ENCODE measurements at places on chromosomes 4 and X.
A peak's percentile ranks its signal among the peaks of the same experiment; 100 is the strongest.

DNA sequence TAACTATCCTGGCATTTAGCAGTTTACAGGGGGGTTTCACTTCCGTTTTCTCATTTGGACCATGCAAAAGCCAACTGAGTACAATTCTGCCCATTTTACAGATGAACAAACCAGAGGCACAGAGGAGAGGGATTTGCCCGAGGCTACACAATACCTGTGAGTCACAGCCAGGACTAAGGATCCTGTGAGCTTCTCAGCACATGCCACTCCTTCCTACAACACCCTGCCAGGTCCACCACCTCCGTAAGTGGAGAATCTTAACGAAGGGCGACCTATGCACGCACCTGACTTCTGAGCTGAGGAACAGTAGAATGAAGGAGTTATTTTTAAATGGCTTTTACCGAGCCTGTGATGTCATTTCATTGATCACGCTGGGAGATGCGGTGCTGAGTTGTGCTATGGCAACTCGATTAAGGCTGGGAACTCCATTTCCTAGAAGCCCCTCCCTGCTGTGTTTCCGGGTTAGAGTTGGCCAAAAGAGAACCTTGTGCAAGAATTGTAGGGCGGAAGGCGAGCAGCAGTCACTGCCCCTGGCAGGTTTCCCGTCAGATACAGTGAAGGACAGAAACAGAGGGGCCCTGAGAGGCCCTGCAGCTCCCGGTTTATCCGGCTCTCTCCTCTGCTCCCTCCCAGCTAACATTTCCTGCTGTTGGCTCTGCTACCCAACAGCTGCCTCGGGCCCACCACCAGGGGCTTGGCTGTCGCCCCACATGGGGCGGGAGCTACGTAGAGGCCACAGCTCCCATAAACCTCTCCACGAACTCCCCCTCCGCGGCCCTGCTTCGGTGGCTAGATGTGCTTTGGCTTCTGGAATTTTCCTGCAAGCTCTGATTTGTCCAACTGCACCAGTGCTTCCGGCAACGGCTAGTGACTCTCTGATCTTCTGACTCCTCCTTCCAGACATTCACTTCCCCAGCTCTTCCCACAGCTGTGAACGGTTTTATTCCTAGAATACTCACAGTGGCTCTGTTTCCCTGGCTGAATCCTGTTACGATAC lies 75.1 kb upstream of the USP9X start:
- DNase-seq, result peak; percentile 78

GRCh38 chrX:69029771-69030170 lies 135.5 kb downstream of the PJA1 start:
- DNase-seq, result no peak

- no peak for DNase-seq
Observed at GRCh38 chrX:150058728-150059127, 120.4 kb upstream of the EOLA2 start.

DNA sequence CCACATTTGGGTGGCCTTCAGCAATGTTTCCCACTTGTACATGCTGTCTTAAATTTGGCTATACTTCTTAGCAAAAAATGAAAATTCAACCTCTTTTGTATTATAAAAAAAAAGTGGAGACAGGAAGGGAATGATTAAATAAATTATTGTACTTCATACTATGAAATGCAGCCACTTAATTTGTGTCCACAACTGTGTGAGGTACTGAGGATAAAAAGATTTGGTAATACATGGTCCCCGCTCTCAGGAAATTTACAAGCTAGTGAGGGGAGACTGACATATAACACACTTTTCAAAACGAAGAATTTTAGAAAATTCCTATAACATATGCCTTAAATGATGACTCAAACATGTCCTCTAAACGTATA lies 105.0 kb downstream of the HNRNPD start:
- DNase-seq, result no peak

- DNase-seq, result peak; percentile 81
Observed at GRCh38 chr4:7295911-7296660, 103.7 kb downstream of the SORCS2 start.

DNA sequence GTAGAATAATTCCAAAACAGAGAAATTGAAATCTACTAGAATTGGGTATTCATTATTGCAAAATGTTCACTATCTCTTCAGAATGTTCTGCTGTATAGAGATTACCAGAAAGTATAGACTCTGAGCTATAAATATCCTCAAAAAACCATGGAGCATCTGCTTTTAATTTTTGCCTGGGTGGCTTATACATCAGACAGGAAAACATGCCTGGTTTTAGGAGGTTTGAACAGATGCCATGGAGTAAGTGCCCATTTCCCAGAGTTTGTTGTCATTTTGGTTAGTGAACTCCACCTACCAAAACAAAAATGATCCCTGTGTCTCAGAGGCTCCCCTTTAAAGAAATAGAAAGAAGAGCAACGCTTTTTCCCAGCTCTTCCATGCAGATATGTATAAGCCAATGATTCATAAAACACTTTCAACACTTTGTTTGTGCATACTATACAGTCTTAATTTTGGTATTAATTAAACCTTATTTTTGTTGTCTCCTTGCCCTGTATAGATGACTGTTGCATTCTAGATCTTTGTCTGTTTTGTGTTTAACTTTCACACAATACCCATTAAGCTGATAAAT lies 68.7 kb downstream of the MEPE start:
- DNase-seq, result no peak

DNA sequence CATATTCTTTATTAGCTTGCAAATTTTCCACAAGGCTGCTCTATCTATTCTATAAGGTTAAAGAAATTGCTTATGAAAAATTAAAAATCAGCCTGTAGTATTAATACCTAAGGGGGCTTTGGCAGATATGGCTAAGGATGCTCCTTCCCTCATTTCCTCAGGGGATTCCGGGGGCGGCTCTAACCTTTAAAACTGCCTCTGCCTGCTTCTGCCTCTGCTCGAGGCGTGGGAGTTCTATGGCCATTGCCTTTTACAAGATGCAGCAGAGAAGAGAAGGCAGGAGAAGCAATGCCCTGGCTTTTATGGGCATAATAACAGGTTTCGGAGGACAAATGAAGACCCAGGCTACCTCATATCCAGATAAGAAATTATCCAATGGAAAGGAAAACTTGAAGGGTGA lies 8.6 kb upstream of the CDKN2AIP start:
- no peak for DNase-seq

DNA sequence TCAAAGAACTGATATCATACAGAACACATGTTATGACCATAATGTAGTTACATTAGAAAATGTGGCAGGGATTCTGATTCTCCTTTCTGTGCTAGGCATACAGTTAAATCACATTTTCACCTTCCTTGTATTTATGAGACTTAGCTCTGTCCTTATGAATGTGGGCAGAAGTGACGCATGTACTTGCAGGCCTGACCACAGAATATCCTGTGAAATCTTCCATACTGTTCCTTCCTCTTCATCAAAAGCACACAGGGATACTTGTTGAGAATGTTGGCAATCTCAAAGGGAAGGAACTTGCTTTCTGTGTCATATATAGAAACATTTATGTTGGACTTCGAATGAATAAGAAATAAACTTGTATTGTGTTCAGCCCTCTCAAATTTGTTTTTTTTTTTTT lies 17.2 kb upstream of the MYOZ2 start:
- DNase-seq, result no peak

GRCh38 chr4:152896811-152897210 lies 39.3 kb upstream of the FHDC1 start:
- peak; percentile 6 for DNase-seq
